GM13977 (cell line): ENCODE measurements at places on chromosomes 4 and X.
A peak's percentile ranks its signal among the peaks of the same experiment; 100 is the strongest.

DNA sequence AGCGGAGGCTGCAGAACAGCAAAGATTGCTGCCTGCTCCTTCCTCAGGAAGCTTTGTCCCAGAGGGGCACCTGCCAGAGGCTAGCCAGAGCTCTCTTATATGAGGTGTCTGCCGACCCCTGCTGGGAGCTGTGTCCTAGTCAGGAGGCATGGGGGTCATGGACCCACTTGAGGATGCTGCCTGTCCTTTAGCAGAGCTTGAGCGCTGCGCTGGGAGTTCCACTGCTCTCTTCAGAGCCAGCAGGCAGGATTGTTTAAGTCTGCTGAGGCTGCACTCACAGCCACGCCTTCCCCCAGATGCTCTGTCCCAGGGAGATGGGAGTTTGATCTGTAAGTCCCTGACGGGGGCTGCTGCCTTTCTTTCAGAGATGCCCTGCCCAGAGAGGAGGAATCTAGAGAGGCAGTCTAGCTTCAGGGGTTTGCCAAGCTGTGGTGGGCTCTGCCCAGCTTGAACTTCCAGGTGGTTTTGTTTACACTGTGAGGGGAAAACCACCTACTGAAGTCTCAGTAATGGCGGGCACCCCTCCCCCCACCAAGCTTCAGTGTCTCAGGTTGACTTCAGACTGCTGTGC lies 10.9 kb downstream of the DCK start:
- DNase-seq: no peak

DNA sequence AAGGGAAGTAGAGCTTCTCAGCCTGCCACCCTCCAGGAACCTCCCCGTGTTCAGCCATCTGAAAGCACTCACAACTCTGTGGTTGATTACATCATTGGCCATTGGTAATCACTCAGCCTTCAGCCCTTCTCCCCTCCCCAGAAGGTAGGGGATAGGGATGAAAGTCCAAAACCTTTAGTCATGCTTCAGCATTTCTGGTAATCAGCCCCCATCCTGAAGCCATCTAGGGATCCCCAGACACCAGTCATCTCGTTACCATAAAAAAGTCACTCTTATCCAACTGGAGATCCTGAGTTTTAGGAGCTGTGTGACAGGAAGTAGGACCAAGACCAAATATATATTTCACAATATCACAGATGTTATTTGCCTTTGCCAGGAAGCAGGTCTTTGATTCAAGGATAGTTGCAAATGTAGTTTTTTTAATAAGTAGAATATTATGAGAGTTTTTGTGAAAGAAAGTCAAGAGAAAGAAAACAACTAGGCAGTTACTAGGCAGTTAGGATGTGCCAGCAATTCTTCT lies 364.6 kb upstream of the NOCT start:
- DNase-seq: no peak

GRCh38 chr4:118260309-118260708 lies 92.5 kb downstream of the PRSS12 start:
- DNase-seq: no peak

DNA sequence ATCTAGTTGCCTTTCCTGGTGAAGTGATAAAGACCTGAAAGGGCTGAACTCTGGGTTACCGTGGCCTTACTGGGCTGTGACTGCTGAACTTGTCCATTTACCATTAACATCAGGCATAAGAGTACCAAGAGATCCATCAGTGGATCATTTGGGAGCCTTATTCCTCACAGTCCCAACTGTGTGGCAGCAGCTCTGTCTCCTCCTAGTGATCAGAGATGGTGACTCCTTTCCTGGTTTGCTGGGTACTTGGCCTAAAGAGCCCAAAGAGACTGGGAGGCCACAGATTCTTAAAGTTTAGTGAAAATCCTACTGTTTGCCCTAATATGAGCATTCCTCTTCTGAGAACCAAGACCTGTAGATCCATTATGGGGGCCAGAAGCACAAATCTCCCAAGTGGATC lies 56.3 kb upstream of the ATP6AP2 start:
- no peak for DNase-seq

DNA sequence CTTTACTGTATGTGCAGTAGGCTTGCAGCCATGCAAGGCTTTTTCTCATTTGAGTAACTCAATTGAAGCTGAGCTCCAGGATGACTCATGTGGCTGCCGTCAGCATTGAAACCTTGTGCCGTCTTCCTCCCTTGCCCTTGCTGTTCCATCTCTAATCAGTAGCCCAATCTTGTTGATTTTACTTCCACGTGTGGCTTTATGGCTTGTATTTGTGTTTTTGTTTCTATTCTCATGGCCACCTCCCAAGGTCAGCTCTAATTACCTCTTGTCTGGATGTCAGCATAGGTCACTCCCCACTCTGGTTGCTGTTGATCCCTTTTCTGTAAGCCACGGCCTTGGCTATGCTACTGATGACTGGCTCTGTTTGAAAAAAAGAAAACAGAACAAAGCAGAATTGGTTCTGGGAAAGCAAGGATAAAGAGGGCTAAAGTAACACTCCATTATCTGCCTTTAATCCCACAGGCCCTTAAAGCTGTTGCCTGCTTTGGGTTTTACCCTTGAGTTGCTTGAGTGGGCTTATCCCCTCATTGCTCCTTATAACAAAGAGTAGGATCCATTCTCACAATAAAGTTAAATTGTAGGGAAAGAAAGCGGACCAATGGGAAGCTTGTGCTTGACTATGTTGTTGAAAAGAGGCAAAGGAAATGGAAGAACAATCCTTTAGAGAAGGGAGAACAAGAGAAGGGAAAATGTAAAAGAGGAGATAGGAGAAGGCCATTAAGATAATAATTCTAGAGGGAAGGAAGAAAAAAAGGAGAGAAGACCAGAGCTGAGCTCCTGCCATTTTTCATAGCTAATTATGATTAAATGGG lies 173.9 kb upstream of the PGRMC2 start:
- no peak for DNase-seq

DNA sequence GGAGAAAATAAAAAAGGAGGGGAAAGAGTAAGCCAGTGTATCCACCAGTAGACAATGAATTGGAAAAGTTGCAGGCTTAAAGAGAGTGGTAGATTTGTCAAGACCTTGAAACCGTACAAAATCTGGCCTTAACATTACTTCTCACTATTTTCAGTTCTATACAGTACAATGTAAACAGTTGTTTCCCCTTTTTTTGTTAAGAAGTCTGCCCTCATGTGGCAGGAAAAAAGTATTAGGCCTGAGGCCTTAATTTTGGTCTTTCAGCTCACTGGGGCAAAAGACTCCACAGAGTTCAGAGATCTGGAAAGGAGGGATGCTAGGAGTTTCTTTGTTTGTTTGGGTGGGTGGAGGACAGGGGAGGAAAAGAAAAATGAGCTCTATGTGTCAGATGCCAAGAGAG lies 92.8 kb upstream of the CCDC160 start:
- peak; percentile 14 for DNase-seq

DNA sequence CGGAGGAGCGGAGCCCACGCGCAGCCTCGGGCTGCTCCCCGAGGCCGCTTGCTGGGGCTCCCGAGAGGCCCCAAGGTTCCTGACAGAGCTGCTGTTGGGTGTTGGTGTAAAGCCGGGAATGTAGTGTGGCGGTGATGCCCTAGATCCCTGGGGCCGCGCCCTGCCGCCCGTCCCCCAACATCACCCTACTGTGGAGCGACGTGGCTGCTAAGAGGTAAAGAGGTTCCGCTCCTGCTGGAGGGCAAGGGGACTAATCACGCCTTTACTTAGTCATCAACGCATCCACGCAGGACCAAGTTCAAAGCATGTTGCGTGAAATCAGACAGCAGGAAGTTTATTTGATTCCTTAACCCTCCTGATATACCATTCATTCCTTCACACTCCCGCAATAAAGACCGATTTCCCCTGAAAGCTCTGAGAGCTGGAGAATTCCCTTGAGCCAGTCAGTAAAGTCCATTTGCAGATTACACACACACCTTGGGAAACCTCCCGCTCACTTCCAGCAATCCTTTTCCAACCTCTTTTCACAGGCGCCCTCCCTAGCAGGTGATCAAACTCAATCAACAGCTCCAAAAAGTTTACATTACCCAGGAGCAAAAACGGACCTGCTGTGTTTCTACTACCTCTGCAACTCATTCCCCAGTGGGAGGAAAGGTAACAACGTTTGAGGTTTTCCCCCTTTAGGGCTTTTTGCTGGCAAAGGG lies 579 bp upstream of the GABRA2 start:
- DNase-seq: no peak

DNA sequence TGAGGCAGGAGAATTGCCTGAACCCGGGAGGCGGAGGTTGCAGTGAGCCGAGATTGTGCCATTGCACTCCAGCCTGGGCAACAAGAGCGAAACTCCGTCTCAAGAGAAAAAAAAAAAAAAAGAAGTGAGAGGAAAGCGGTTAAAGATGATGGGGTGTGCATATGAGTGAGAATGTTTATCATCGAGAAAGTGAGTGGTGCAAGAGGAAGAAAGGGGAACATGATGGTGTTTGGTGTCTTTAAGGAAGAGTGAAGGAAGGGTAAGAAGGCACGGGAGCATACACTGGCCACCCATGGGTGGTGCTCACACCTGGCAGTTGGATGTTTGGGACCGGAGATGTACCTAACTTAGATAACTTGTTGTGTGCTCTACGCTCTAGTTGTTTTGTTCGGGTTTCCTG lies 62.2 kb downstream of the STOX2 start:
- DNase-seq: no peak

DNA sequence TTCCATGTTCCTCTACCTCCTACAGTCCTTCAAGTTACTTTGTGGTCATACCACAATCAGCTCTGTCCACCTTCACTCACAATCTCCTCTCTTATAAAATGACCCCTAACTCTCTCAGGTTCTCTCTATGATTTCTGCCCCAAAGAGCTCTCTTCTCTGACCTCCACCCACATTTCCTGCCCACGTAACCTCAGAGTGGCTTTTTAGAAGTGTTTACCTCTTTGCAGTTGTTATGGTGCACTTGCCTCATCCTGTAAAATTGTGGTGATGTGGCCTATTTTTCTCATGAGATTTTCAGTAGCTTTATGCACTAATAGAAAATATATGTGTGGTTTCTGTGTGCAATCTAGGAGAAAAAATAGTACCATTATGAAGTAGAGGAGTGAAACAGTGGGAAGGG lies 215.8 kb downstream of the PACRGL start:
- no peak for DNase-seq

GRCh38 chrX:151697522-151697921 lies 2.3 kb downstream of the PRRG3 start:
- no peak for DNase-seq

- no peak for DNase-seq
Measured at GRCh38 chr4:98993419-98994071, 2.0 kb upstream of the METAP1 start.

- DNase-seq: no peak
Measured at GRCh38 chr4:43014256-43014655, 121.7 kb downstream of the GRXCR1 start.

DNA sequence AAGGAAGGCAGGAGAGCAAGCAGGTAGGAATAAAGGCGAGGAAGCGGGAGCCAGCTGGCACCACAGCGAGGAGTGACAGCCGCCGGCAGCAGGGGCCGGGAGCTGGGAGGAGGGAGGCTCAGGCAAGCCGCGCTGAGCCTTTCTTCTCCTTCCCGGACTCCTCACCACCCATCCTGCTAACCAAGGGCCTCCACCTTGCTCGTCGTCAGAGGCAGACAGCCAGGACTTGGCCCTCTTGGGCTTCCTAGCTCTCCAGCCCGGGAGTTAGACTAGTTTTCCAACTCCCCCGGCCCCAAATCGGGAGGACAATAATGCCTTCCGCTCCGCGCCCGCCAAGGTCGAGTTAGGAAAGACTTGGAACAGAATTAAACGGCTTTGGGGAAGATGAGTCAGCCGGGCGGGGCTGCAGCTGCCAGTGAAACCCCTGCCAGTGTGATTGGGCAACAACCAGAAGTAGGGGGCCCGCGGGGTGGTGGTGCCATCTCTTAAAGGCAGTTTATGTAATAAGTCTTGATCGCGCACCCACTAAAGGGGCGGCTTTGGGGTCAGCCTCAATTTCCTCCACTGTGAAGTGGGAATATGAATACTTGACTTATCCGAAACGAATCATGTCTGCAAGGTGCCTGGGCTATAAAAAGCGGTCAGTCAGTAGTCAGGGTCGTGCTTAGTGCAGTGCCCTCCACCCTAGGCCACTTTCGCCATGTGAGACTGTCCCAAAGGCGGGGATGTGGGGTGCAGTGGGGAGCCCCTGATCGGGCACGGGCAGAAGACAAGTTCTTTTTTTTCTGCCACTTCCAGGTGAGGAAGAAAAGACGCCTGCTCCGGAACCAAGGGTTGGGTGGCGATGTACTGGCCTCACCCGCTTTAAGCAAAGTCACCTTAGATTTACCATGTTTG lies 6.7 kb upstream of the HSD17B10 start:
- DNase-seq: peak; percentile 14

DNA sequence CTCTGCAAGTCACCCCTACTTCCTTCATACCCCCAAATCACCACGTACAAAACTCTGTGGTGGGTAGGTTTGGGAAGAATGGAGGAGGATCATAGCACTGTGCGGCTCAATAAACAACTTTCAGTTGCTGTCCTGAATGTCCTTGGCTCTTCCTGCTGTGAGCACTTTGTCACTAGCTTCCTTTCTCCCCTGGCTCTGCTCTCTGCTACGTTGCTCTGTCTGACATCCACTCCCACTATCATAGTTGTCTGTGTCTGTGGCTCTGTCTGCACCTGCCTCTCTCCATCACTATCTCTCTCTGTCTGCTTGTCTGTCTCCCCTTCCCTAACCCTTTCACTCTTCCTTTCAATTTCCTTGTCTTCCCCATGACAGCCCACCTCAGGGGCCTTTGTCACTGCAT lies 21.2 kb upstream of the SMPX start:
- DNase-seq: no peak

DNA sequence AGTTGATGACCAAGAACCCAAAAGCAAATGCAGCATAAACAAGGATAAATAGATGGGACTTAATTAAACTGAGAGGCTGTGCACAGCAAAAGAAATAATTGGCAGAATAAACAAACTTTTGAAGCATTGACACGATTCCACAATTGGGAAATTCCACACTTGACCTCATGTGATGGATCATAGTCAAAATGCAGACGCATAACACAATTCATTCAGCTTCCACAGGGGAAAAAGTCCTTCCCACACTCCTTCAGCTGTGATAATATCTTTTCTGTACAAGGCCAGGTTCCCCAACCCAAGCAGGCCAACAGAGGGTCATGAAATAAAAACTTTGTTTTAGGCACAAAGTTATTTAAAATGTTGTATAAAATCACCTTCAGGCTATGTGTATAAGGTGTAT lies 66.6 kb upstream of the SLIT2 start:
- no peak for DNase-seq

DNA sequence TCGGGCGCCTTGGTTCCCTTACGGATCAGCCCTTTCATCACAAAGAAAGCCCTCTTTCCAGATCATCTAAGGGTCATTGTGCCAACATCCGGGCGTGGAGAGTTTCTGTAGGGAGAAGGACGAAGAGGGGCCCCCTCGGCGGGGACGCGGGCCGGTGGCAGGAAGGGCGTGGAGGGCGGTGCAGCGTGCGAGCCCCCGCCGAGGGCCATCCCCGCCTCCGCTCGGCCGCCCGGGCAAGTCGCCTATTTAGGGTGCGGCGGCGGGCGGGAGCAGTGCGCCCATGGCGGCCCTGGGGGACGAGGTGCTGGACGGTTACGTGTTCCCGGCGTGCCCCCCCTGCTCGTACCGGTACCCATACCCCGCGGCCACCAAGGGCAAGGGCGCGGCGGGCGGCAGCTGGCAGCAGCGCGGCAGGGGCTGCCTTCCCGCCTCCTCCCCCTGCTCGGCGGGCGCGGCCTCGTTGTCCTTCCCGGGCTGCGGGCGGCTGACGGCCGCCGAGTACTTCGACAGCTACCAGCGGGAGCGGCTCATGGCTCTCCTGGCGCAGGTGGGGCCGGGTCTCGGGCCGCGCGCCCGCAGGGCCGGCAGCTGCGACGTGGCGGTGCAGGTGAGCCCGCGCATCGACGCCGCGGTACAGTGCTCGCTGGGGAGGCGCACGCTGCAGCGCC lies at the start of gene ZAR1:
Gene ZAR1, plus strand, starts transcription at position 241 of the 668 bp plus-strand sequence. Its CDS starts 40 bp downstream, at position 281.
- DNase-seq: peak; percentile 60

GRCh38 chrX:111352424-111352823 lies 59.6 kb downstream of the DCX start:
- no peak for DNase-seq

- peak; percentile 6 for DNase-seq
Measured at GRCh38 chr4:60805500-60806313, 394.4 kb upstream of the ADGRL3 start.
